Panc1 (cell line): ENCODE measurements at places on chromosomes 6 and 20. TPM values are rescaled to one million over a fixed set of nuclear protein-coding genes. Genes with fewer than 3 reads are reported as not detected.

RBPJL gene
- 0.18 TPM for total RNA-seq

SLC22A3 gene
- total RNA-seq, result not detected

MEI4 gene
- total RNA-seq, result 0.05 TPM

OCSTAMP gene
- total RNA-seq, result not detected

MYLK4 gene
- 0.85 TPM for total RNA-seq

AVP gene
- not detected for total RNA-seq

HTR1E gene
- not detected for total RNA-seq

GRCh38 chr20:652615-653109 is 338 bp downstream of the SRXN1 start:
- DNase-seq, result no peak
- H3K4me1 ChIP-seq, result peaks cover 17% of the 10 kb centered on the region
- no peaks in the 10 kb centered on the region for H3K27me3 ChIP-seq

- no peak overlapping the region for H3K4me3 ChIP-seq
- no peak overlapping the region for H3K27ac ChIP-seq
- no peaks in the 10 kb centered on the region for H3K36me3 ChIP-seq
- peaks cover 9% of the 10 kb centered on the region; the same call in 1 of the 2 replicates for H3K27me3 ChIP-seq
- DNase-seq, result no peak
Measured at GRCh38 chr6:41156001-41156400, 1.9 kb upstream of the TREML1 start.

- H3K27ac ChIP-seq, result no peak overlapping the region
- DNase-seq, result no peak
- no peaks in the 10 kb centered on the region for H3K4me1 ChIP-seq
- H3K36me3 ChIP-seq, result no peaks in the 10 kb centered on the region; the same call in 1 of the 2 replicates
- no peaks in the 10 kb centered on the region for H3K27me3 ChIP-seq
- no peak overlapping the region for H3K4me3 ChIP-seq
Measured at GRCh38 chr20:59949911-59950310, 8.3 kb upstream of the CDH26 start.

- peaks cover 62% of the 10 kb centered on the region for H3K4me1 ChIP-seq
- H3K4me3 ChIP-seq, result no peak overlapping the region
- H3K27me3 ChIP-seq, result no peaks in the 10 kb centered on the region
- peak overlapping the region; percentile 69 for H3K27ac ChIP-seq
- DNase-seq, result no peak
Measured at GRCh38 chr6:107661291-107661690, 162.8 kb downstream of the SCML4 start.

- H3K36me3 ChIP-seq, result no peaks in the 10 kb centered on the region
- H3K27me3 ChIP-seq, result no peaks in the 10 kb centered on the region
- no peak for DNase-seq
- no peak overlapping the region for H3K4me3 ChIP-seq
Measured at GRCh38 chr6:73123632-73124329, 101.5 kb downstream of the KHDC1L start.

DNA sequence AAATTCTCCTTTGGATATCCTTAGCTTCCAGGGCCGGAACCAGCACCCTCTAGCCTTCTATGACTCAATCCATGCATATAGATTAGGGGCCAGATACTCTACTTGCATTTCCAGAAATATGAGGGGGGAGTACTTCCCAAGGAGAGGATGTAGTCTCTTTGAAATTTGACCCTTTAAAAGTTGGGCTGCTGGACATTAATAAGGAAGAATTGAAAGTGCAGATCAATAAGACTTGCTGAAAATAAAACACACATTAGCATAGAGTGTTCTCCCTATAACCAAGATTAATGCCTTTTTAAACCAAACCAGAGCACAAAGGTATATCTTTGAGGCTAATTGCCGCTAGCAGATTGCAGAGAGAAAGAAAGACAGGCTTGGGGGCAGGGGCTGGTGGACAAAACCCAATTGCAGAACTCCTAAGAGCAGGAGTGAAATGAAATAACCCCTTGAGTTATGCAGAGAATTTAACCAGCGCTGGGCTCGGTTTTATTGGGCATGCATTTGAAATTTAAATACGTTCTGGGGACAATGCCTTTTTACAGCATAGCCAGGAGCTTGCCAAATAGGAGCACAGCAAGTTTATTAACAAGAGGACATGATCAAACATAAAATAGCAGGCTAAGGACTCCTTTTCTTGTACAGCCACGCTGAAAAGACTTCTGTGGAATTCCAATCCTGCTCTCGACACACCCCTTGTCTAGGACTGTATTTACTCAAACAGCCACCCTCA is 108.2 kb upstream of the SALL4 start:
- H3K27me3 ChIP-seq, result no peaks in the 10 kb centered on the region
- peaks cover 10% of the 10 kb centered on the region for H3K4me1 ChIP-seq
- H3K36me3 ChIP-seq, result no peaks in the 10 kb centered on the region
- H3K4me3 ChIP-seq, result no peak overlapping the region
- peak overlapping the region; percentile 68 for H3K27ac ChIP-seq

DNA sequence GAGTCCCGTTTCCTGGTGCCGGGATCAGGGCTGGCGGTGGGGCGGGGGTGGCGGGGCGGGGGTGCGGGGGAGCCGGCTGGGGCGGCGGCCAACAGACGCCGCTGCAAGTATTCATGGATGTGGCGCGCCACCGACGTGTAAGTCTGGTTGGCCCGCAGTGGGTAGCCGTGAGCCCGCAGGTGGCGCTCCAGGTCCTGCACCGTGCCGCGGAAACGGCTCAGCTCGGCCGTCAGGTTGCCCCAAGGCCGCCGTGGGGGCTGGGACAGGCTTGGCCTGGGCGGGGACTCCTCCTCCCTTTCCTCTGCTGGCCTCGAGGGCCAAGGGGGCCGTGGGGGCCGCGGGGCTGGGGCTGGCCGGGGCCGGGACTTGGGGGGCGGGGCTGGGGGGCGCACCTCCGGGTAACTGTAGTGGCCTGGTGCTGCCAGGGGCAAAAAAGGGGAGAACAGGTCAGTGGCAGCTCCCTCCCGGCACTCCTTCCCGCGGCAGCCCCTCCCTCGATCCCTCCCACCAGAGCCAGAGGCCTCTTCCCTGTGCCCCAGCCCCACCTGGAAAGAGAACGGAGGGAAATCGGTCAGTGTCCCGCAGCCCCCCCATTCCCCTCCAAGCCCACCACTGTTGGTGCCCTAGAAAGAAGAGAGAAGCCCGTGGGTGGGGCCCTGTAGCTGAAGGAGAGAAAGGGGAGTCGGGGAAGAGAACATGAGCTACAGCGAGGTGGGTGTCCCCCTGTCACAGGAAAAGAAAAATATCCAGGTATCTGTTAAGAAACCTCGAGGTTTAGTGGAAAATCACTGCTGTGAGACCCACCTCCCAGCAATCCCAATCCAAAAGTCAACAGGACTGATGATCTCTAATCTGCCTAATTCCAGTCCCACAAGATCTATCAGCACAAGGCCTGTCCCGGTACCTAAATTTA is 21.3 kb downstream of the TNXB start:
- DNase-seq, result peak; percentile 10
- no peaks in the 10 kb centered on the region for H3K4me1 ChIP-seq
- H3K36me3 ChIP-seq, result no peaks in the 10 kb centered on the region
- H3K27me3 ChIP-seq, result no peaks in the 10 kb centered on the region
- no peak overlapping the region; the same call in 1 of the 2 replicates for H3K27ac ChIP-seq

- no peak overlapping the region for H3K4me3 ChIP-seq
- no peaks in the 10 kb centered on the region; the same call in 1 of the 2 replicates for H3K4me1 ChIP-seq
- no peaks in the 10 kb centered on the region for H3K36me3 ChIP-seq
- no peak for DNase-seq
Measured at GRCh38 chr6:20919677-20920385, 385.6 kb downstream of the CDKAL1 start.

DNA sequence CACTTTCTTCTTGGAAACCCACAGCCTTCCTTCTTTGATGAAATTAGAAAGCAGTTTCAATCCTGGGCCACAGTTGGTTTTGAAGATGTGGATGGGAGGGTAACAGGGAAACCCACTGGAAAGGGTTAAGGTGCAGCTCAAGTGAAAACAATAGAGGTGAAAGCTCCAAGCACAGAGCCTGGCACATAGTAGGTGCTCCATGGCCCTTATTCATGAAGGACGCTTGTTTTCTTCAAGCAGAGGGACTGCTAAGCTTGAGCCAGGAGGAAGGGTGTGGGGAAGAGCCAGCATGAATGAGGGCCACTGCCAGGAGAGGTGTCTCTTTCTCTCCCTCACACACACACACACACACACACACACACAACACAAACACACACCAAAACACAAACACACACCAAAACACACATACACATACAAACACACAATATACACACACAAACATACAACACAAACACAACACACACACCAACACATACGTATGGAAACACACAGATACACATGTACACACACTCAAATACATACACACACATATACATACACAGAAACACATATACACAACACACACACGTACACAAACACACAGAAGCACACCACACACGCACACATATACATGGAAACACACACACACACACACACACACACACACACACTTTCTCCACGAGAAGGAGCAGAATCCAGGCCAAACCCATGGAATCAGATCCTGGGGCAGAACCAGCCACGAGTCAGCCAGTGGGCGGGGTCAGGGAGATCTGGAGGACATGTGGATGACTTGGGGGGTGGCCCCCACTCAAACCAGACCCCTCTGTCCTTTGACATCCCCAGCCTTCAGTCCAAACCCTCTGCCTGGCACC is 23.7 kb upstream of the RBPJL start:
- H3K27me3 ChIP-seq, result peaks cover 2% of the 10 kb centered on the region; the same call in 1 of the 2 replicates
- no peaks in the 10 kb centered on the region for H3K4me1 ChIP-seq
- DNase-seq, result no peak
- H3K27ac ChIP-seq, result no peak overlapping the region

DNA sequence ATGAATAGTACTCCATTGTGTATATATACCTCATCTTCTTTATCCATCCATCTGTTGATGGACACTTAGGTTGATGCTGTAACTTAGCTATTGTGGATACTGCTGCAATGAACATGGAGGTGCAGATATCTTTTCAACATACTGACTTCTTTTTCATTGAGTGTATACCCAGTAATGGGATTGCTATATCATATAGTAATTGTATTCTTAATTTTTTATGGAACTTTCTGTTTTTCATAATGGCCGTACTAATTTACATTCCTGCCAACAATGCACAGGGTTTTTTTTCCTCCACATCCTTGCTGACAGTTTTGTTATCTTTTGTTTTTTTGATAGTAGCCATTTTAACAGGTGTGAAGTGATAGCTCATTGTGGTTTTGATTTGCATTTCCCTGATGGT is 5.2 kb downstream of the CCN2 start:
- no peak for DNase-seq
- H3K27me3 ChIP-seq, result no peaks in the 10 kb centered on the region
- H3K27ac ChIP-seq, result no peak overlapping the region
- peaks cover 4% of the 10 kb centered on the region; the same call in 1 of the 2 replicates for H3K36me3 ChIP-seq

DNA sequence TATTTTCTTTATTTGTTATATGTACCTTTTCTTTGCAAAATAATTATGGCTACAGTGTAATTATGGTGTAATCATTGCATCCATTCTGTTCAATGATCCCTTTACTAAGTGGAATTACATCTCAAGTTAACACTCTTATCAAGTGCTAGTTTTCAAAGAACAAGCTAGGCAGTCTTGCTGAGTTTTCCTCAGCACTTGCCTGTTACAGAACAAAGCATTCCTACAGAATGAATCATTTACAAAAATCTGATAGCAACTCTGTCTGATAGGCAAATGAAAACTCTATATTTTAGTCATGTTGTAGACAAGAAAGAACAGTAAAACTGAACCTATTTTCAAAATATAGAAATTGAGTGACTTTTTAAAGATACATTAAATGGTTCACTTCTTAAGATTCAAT is 109.8 kb upstream of the POU3F2 start:
- H3K4me3 ChIP-seq, result no peak overlapping the region
- no peak overlapping the region for H3K27ac ChIP-seq
- no peaks in the 10 kb centered on the region for H3K27me3 ChIP-seq
- DNase-seq, result no peak

DNA sequence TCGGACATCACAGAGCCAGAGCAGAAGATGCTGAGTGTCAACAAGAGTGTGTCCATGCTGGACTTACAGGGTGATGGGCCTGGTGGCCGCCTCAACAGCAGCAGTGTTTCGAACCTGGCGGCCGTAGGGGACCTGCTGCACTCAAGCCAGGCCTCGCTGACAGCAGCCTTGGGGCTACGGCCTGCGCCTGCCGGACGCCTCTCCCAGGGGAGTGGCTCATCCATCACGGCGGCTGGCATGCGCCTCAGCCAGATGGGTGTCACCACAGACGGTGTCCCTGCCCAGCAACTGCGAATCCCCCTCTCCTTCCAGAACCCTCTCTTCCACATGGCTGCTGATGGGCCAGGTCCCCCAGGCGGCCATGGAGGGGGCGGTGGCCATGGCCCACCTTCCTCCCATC is 11.4 kb upstream of the ZBTB9 start:
- H3K27me3 ChIP-seq, result no peaks in the 10 kb centered on the region
- H3K4me3 ChIP-seq, result no peak overlapping the region
- no peak for DNase-seq
- H3K36me3 ChIP-seq, result no peaks in the 10 kb centered on the region; the same call in 1 of the 2 replicates
- H3K4me1 ChIP-seq, result no peaks in the 10 kb centered on the region

DNA sequence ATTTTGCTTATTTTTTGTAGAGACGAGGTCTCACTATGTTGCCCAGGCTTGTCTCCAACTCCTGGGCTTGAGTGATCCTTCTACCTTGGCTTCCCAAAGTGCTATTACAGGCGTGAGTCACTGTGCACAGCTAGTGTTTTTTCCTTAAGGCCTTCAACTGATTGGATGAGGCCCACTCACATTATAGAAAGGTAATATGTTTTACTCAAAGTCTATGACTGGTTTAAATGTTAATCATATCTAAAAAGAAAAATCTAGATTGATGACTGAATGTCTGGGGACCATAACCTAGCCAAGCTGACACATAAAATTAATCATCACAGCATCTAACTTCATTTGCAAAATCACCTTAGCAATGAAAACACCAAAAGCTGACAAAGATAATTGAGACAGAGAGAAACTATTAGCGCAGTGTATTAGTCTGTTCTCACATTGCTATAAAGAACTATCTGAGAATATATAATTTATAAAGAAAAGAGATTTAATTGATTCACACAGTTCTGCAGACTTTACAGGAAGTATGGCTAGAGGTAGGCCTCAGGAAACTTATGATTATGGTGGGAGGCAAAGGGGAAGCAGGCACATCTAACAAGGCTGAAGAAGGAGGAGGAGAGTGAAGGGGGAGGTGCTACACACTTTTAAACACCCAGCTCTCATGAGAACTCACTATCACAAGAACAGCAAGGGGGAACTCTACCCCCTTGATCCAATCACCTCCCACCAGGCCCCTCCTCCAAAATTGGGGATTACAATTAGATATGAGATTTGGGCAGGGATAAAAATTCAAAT is 66.8 kb upstream of the ARHGAP18 start:
- no peak for DNase-seq
- H3K27ac ChIP-seq, result no peak overlapping the region
- H3K4me3 ChIP-seq, result no peak overlapping the region
- no peaks in the 10 kb centered on the region for H3K27me3 ChIP-seq
- H3K4me1 ChIP-seq, result no peaks in the 10 kb centered on the region
- H3K36me3 ChIP-seq, result no peaks in the 10 kb centered on the region

DNA sequence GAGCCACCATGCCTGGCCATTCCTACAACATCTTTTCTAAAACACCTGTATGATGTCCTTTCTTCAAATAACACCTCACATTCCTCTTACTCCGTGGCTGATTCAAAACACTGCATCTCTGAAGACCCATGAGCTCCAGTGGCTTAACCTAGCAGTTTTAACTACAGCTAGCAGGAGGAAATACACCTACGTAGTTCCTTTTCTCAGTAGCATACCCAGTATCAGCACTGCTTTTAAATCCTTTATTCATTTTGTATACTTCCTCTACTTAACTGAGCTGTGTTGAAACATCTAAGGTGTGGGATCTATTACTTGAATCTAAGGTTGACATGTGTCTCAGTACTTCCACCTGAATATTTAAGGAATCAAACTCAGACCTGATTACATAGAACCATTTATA is 113.6 kb upstream of the CCDC28A start:
- H3K27ac ChIP-seq, result no peak overlapping the region
- peaks cover 18% of the 10 kb centered on the region; the same call in 1 of the 2 replicates for H3K4me1 ChIP-seq
- H3K36me3 ChIP-seq, result no peaks in the 10 kb centered on the region
